ENCODE measurements at places on chromosomes 4 and X. TPM values are rescaled to one million over a fixed set of nuclear protein-coding genes. Genes with fewer than 3 reads are reported as not detected.

Gene PRKX
- 10.6 TPM for polyA plus RNA-seq

Gene HSFX2
- polyA plus RNA-seq: 0.39 TPM

Gene SH2D1A
- 0.23 TPM for polyA plus RNA-seq

Gene STK32B
- 0.51 TPM for polyA plus RNA-seq

Gene SPANXN4
- polyA plus RNA-seq: not detected

Gene FAM9B
- polyA plus RNA-seq: not detected

Gene TEX13D
- polyA plus RNA-seq: not detected

Gene CLDN2
- polyA plus RNA-seq: 0.60 TPM

Gene SMIM10
- polyA plus RNA-seq: 4.5 TPM

Gene GIMD1
- polyA plus RNA-seq: not detected

Gene TDO2
- not detected for polyA plus RNA-seq

Gene DMRTC1B
- 0.36 TPM for polyA plus RNA-seq

Gene PDLIM3
- 17.4 TPM for polyA plus RNA-seq

Gene GAR1
- polyA plus RNA-seq: 21.3 TPM

Gene MAGEC2
- polyA plus RNA-seq: not detected

Gene MAGEA8
- not detected for polyA plus RNA-seq

Gene NDNF
- polyA plus RNA-seq: 1.5 TPM

Gene PIN4
- 26.8 TPM for polyA plus RNA-seq

Gene TCEAL7
- 1.8 TPM for polyA plus RNA-seq

Gene CCDC158
- 0.12 TPM for polyA plus RNA-seq

Gene COL4A6
- 0.31 TPM for polyA plus RNA-seq

Gene STPG2
- polyA plus RNA-seq: not detected

Gene CSAG3
- not detected for polyA plus RNA-seq

Gene GDPD2
- polyA plus RNA-seq: 8.7 TPM

Gene SSX2
- not detected for polyA plus RNA-seq

Measured in sigmoid colon (tissue), 7 donors.